ENCODE measurements at places on chromosomes 3 and 15.

DNA sequence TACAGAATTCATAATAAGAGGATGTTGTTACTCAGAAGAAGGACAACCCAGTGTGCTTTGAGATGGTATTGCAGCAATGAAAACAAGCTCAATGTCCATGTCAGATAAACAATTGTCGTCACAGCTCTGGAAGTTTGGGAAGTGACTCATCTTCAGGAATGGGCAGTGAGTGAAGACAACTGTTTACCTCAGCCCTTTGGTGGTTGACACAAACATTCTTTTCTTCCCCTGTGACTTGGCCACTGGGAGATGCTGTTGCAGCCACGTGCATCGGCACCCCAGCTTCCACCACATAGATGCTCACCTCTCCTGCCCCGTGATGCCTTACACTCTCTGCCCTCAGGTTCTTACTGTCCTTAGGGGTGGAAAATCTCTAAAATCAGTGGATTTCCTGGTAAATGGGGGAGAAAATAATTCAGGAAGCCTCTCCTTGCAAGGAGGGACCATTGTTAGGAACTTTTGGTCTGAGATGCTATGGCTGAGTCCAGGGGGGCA, 114.1 kb upstream of the GALNT15 start:
- no peak for DNase-seq

DNA sequence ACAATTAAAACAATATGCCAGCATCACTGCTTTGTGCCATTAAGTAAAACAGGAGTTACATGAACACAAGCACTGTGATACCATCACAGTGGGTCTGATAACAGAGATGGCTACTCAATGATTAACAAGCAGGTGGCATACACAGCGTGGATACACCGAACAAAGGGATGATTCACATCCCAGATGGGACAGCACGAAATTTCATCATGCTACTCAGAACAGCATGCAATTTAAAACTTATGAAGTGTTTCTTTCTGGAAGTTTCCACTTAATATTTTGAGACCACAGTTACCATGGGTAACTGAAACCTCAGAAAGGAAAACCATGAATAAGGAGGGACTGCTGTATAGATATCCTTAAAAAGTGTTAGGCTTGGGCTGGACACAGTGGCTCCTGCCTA, 44.5 kb downstream of the SLC24A1 start:
- no peak for DNase-seq

DNA sequence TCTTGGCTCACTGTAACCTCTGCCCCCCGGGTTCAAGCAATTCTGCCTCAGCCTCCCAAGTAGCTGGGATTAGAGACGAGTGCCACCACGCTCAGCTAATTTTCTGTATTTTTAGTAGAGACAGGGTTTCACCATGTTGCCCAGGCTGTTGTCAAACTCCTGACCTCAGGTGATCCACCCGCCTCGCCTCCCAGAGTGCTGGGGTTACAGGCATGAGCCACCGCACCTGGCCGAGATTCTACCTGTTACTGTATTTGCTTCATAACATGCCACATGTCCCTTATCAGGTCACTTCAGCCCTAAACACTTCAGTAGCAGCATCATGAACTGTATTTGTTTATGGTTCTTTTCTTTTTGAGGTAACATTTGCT, 7.5 kb upstream of the LCTL start:
- no peak for DNase-seq

- DNase-seq = no peak
Measured at GRCh38 chr15:25860885-25861866, 2.0 kb downstream of the ATP10A start.

DNA sequence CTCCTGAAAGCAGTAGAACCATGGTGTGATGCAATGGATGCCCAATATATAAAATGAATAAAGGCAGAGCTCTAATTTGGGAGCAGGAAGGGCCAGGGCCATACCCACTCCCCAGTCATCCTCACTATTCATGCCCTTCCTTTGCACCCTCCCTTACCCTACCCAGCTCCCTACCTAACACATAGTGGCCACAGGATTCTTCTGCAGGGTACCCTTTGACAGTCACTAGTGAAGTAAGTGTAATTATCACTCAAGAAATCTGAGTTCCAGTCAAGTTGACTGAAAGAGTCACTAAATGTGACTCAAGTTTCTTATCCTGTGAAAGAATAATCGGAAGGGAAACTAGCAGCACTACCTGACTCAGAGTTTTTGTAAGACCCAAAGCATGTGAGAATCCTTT, 69.2 kb downstream of the RASA2 start:
- no peak for DNase-seq

GRCh38 chr3:30135190-30135589, 471.2 kb upstream of the TGFBR2 start:
- DNase-seq = no peak

DNA sequence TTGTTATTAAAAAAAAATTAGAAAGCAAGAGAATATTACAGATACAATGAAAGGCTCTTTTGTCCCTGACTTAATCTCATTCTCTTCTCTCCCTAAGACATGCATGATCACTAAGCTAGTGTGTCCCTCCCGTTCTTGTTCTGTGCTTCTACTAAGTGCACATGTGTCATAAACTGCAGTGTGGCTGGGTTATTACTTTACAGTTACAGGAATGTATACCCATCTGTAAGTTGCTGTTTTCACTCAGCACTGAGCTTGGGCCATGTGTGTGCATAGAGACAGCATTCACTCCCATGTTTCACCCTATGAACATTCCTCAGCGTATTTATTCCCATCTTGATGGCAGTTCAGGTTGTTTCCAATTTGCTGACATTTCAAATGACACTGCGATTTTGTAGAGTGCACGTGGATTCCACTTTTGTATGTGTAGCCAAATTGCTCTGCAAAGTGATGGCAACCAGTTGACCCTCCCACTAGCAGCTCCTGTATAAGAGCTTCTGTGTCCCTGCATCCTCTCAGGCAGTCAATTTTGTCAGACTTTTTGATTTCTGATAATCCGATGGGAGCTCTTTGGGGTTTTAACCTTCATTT, 145.8 kb upstream of the UBE2E1 start:
- no peak for DNase-seq
